Effector CD4-positive, alpha-beta T cell (primary cell): ENCODE measurements at places on chromosomes 5 and 9.

DNA sequence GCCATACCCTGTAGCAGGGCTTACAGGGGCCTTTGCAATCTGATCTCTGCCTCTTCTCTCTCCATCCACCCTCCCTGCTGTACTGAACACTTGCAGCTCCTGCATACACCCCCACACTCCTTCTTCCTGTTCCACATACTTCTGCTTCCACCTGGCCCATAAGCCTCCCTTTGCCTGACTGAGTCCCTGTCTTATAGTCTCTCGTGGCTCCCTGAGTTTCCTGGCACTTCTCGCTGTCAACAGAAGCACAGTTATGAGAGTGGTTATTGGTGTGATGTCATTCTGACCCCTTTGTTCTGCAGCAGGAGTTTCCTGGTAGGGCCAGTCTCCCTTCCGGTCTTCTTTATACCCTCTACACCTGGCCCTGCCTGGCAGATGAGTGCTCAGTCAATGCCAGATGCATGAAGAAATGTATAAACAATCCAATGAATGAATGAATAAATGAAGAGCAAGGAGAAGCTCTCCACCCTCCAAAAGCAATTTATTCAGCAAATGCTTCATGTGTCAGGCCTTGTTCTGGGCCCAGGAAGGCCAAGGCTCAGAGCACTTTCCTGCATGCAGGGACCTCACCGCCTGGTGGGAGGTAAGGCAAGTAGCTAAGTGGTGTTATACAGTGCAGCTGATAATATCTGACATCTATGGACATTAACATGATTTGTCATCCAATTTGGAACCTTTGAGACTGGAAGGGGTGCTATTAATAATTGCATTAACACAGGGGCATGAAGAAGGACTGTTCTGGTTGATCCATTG lies 20.5 kb upstream of the CSF1R start:
- no peak for DNase-seq

- no peak for DNase-seq
Observed at GRCh38 chr9:101117161-101117560, 88.6 kb downstream of the PLPPR1 start.

DNA sequence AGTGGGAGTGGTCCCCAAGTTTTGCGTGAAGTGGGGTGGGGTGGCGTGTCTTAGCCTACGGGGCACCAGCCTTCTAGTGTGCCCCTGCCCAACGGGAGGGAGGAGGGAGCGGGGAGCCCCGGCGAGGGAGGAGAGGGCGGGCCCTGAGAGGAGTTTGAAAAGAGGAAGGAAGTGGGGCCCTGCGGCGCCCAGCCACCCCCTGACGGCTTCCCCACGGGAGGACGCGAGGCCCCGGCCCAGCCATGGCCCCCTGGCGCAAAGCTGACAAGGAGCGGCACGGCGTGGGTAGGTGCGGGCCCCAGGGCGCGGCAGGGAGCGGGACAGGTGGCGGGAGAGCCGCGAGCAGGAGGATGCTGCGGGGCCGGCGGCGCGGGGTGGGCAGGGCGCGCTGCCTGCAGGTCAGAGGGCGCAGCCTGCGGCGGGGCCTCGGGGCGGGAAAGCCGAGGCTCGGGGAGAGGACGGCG lies at the start of gene DOCK2:
TSS of gene DOCK2 (plus strand) at position 191 of the 464 bp plus-strand sequence. CDS start at position 243, 52 bp downstream.
- DNase-seq: peak; percentile 44

DNA sequence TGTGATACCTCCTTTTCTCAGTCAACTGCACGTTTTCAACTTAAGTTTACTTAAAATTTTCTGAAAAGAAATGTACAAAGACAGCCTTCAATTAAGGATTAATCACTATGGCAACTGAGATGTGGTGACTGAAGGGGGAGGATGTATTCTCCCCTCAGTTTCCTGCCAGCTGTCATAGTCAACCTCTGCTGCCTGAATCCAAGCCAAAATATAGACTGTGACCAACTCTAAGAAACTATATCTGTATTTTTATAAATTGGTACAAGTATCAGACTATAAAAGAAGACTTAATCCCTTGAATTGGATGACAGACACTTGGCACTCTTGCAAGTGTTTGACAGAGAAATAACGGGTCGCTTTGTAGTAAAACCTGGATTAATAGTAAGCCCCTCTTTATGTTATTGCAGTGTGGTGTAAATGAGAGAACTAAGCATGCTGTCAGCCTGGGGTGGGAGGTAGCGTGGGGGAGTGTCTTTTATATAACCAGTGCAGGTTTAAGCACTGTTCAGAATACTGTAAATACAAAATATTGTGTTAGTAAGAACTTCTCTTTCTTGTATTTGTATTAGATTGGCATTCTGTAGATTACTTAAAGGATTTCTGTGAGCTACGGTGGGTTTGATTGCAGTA lies 106.4 kb downstream of the ERCC6L2 start:
- DNase-seq: no peak

DNA sequence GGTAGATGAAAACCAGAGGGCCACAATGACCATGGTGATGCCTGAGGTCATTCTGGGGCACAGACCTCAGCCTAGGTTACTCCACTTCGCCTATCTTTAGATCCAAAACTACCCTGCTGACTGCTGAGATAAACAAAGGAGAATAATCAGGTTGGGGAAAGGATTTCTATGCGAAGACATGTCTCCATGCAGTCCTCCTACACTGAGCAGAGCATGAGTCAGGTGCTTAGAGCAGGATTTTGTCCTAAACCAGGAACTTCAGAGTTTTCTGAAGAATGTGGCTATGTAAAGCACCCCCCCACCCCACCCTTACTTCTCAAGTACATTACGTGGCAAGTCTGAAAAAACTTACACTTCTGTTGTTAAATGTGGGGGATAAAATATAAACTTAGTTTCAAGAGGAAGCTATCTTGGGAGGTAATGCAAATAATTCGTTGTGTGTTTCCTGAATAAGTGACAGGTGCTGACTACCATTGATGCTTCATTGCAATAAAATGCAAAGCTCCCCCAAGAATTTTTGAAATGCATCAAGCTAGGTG lies 19.4 kb downstream of the PDCD1LG2 start:
- no peak for DNase-seq

GRCh38 chr9:84305497-84306131 lies 34.9 kb downstream of the SLC28A3 start:
- DNase-seq: no peak

GRCh38 chr5:65914641-65915196 lies 11.7 kb upstream of the ERBIN start:
- no peak for DNase-seq

GRCh38 chr5:143226361-143226760 lies 177.1 kb downstream of the NR3C1 start:
- DNase-seq: no peak

DNA sequence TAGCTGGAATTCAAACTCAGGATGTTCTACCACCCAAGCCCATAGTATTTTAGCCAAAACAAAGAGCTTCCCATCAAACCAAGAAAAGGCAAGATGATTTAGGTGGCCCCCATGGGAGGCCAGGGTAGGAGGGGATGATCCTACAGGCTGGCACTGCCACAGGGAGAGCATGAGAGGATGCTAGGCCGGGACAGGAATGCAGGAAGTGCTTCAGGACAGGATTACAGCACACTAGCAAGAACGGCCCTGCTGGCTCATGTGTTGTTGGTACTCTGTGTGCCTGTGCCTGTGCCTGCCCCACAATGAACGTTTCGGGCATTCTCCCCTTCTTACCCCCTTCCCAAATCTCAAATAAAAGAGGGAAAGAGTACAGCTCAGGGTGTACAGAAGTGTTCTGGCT lies 110.7 kb upstream of the TRIM32 start:
- no peak for DNase-seq

DNA sequence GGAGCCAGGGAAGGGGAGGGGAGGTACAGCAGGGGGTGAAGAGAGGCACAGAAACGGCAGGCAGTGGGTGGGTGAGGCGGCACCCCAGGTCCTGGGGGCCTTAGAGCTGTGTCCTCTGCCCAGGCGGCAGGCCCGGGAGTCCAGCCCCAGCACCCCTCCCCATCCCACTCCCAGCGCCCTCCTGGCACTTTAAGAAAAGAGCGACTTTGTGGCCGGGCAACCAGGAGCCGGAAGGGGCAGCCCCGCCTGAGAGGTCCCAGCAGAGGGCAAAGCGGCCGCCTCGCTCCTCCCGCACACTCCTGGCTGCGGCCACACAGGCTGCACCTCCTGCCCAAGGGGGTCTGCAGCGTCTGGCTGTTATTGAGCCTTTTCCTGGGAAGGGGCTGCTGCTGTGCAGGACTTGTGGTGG lies 42.6 kb downstream of the NACC2 start:
- no peak for DNase-seq

DNA sequence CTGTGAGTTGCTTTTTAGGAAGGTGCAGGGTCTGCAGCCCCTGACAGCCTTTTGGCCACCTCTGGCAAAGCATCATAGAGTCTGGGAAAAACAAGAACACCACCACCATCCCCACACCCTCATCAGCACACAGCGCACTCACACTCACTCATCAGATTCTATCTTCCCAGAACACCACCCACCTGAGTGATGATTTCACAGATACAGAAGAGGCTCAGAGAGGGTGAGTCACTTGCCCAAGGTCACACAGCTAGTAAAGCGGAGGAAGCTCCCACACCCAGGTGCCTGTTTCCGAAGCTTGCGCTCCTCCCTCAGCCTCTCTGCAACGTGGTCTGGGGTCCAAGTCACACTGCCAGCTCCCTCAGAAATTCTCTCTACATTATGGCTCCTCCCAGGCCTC lies 41.8 kb upstream of the HRH2 start:
- DNase-seq: no peak

- DNase-seq: no peak
Observed at GRCh38 chr9:34440017-34440416, 18.4 kb downstream of the FAM219A start.

GRCh38 chr5:51091816-51092215 lies 291.4 kb upstream of the ISL1 start:
- DNase-seq: no peak

DNA sequence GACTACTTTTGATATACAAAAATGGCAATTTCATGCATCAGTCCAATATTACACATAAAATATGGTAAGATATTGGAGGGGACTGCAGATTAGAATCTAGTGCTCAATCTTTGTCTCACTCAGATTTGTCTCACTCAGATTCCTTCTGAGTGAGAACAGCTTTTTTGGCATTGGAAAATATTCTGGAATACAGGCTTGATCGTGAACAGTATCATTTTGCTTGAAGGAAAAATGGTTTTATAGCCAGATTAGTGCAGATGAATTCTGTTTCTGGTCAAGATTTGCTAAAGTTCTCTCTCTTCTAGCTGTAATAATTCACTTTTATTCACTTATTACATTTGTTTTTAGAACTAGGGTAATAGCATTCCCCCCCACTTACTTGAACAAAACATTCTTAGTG lies 51.2 kb downstream of the MAN2A1 start:
- DNase-seq: no peak

- DNase-seq: no peak
Observed at GRCh38 chr9:131636593-131636992, 91.3 kb downstream of the PRRT1B start.

DNA sequence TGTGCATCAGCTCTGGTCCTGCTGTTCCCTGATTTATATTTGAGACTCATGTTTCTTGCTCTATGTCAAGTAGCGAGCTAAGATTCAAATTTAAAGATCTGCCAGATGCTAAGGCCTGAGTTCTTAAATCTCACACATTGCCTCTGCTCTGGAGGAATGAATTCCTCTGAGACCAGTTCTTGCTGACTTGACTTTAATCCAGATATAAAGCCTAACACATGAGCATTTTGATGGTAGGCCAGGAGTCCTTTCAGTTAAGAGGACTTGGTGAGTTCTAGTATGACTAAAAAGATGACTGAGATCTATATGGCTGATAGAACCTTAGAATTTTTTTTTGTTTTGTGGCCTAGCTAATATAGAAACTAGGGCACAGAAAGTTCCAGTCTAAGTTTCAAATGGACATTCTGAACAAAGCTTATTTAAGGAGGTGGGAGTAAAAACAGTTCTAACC lies 1.3 kb upstream of the INIP start:
- no peak for DNase-seq

DNA sequence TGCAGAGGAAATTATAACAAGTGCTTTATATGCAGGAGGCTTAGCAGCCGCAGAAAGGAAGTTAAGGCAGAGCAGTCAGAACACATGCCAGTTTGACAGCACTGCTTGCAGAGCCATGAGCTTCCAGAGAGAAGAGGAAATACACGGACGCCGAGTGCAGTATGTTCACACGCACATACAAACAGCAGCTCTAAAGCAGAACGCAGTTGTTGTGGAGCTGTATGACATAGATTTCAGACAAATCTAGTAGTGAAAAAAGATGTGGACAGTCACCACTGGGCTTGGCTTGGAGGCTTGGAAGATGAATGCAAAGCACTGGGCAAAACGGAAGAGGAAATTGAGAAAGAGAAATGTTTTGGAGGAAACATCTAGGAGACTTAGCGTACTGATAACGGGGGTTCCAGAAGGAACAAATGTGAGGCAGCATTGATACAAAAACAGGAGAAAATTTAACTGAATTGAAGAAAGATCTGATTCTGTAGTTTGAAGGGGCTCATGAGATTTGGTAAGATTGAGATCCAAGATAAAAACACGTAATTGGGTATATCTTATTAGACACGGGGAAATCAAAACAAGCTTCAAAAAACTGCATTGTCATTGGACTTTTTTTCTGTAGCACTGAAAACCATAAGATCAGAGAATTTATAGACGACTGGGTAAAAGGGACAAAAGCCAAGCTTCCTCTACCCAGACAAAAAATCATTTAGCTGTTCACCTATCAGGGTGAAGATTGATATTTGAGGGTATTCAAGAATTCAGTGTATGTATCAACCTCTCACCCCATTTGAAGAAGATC lies 19.6 kb upstream of the ROPN1L start:
- no peak for DNase-seq

GRCh38 chr5:155676967-155677366 lies 650.0 kb upstream of the SGCD start:
- DNase-seq: no peak

- DNase-seq: no peak
Observed at GRCh38 chr9:5871785-5872184, 18.9 kb upstream of the MLANA start.

DNA sequence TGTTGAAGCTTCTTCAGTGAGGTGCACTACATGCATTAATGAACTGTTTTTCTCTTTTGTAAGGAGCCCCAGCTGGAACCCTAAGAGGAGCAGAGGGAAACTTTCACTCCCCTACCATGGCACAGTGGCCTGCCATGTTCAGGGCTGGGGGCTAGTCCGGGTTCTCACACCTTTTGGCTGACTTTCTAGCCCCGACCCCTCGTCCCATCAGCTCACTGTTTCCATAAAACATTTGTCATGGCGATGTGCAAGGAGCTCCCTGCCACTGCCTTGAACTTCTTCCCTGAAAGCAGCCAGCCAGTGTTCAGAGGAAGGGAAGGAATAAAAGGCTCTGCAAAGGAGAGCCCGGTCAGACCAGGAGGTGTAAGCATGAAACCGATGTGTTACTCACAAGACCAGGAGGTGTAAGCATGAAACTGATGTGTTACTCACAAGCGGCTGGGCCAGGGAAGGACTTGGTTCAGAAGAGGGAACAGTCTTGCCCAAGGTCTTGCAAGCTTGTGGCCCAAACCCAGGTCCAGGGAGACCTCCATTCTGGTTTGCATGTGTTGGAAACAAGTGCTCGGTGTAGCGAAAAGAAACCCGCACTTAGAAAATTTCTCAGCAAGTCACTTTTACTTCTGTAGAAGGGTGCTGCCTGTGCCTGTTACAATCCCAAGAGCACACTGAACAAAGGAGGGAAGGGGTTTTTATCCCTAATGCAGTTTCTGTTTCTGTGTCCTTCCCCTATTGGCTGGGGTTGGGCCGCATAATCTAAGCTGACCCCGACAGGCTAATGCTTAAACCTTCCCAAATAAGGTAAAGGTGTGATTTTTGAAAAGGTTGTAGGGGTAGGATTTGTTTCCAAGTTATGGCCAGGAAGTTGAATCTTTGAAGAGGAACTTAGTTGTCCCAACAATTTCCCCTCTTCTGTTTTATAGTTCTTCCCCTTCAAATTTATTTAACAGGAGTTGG lies 3.4 kb upstream of the ABO start:
- no peak for DNase-seq
